ENCODE measurements at places on chromosomes 6 and 20. TPM values are rescaled to one million over a fixed set of nuclear protein-coding genes. Genes with fewer than 3 reads are reported as not detected.

DEFB132 gene
- not detected for total RNA-seq

MEP1A gene
- total RNA-seq, result not detected

MROH8 gene
- 3.6 TPM for total RNA-seq

TFAP2D gene
- not detected for total RNA-seq

TASP1 gene
- total RNA-seq, result 5.6 TPM

C6orf141 gene
- 1.3 TPM for total RNA-seq

PRPH2 gene
- 4.2 TPM for total RNA-seq

SRMS gene
- not detected for total RNA-seq

KIFC1 gene
- total RNA-seq, result 36.2 TPM

RFX6 gene
- total RNA-seq, result not detected

NKAIN4 gene
- not detected for total RNA-seq

TRIM15 gene
- not detected for total RNA-seq

CLPSL1 gene
- not detected for total RNA-seq

All from smooth muscle cell of trachea (primary cell).